ENCODE measurements at places on chromosomes 16 and 17.
A peak's percentile ranks its signal among the peaks of the same experiment; 100 is the strongest.

DNA sequence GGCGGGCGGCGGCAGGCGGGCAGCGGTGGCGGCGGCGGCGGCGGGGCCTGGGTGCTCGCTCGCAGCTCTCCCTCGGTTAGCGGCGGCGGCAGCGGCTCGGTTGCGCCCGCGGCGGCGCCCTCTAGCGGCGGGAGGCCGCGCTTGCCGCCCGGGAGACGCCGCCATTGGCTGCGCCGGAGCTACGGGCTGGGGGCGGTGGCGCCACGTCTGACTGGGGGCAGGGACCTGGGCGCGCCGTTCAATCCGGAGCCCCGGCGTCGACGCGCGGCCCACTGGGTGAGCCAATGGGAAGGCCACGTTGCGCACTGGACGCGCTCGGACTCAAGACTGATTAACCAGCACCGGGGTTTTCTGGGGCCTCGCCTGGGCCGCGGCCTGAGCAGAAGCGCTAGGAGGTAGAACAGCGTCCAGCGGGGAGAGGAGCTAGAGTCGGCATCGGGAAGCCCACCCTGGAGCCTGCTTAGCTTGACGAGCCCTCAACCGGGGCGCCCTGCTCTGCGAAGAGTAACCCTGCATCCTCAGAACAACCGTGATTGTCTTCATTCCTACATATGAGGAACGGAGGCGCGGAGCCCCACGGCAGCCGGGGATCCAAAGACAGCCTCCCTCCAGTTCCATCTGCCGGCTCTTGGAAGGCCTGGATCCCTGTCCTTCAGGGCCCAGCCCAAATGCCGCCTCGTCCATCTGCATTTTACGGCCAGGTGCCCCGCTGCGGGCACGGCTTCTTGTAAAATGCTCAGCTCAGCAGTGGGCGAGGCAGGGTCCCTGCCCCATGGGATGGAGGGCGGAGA lies at the start of gene ZC3H7A:
ZC3H7A (minus strand) TSS at position 93 of the 791 bp plus-strand sequence. CDS start 14,904 bp downstream, outside the sequence.
- DNase-seq = peak; percentile 99

- DNase-seq = no peak
Observed at GRCh38 chr16:22320572-22321339, 23.5 kb downstream of the POLR3E start.

GRCh38 chr17:21394265-21394664 lies 18.1 kb downstream of the KCNJ12 start:
- DNase-seq = no peak

GRCh38 chr17:35923609-35924114 lies 6.9 kb downstream of the RDM1 start:
- no peak for DNase-seq

- DNase-seq = no peak
Observed at GRCh38 chr17:67879662-67880061, 54.4 kb downstream of the BPTF start.

DNA sequence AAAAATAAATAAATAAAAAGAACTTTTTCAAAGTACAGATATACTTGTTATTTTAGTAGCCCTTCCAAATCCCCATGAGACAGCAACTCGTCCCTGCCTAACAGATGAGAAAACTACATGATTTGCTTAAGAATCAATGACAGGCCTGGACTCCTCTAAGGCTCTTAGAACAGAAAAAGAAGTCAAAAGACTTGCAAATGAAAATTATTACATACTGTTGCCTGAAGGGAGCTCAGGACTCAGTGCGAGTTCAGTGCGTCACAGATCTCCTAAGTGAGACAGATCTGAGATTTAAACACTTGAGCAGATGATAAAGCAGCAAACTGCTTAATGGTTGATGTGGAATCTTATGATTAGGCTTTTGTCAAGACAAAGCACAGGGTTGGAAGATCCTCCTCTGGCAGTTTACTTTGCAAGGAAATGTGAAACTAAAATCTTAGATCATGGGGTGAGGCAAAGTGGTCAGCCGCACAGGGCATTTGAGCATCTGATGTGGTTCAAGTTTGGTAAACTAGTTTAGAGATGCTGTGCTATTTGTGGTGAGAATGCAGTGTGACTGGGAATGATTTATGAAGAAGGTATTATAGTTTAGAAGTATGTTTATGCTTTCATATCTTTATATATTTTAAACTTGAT lies 138.1 kb downstream of the TRIM37 start:
- no peak for DNase-seq

DNA sequence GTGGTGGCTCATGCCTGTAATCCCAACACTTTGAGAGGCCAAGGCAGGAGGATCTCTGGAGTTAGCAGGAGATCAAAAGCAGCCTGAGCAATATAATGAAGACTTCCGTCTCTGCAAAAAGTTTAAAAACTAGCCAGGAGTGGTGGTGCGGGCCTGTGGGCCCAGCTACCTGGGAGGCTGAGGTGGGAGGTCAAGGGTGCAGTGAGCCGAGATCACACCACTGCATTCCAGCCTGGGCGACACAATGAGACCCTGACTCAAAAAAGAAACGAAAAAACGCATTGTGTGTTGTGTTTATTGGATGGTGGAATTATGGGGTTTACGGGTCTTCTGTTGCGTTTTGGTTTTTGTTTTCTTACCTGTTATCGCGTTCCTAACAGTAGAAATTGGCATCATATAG lies 863 bp upstream of the DDX19A start:
- no peak for DNase-seq

GRCh38 chr16:81997738-81998137 lies 13.5 kb downstream of the SDR42E1 start:
- no peak for DNase-seq

DNA sequence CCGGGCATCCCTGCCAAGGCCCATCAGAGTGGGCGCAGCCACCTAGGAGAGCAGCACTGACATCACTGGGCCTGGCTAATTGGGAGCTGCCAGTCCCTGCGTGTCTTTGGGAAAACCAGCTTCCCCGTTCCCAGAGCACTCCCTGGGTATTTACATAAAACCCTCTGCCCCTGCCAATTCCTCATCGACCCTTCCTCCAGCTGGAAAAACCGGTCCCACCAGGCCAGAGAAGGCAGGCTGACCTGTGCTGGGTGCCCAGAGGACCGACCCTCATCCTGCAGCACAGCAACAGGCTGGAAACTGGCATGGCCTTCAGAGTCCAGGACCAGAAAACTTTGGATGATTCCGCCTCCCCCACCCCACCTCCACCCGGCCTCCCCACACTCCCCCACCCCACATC lies 8.2 kb upstream of the FOXN1 start:
- no peak for DNase-seq

- no peak for DNase-seq
Observed at GRCh38 chr17:65058146-65058545, 1.6 kb upstream of the GNA13 start.

DNA sequence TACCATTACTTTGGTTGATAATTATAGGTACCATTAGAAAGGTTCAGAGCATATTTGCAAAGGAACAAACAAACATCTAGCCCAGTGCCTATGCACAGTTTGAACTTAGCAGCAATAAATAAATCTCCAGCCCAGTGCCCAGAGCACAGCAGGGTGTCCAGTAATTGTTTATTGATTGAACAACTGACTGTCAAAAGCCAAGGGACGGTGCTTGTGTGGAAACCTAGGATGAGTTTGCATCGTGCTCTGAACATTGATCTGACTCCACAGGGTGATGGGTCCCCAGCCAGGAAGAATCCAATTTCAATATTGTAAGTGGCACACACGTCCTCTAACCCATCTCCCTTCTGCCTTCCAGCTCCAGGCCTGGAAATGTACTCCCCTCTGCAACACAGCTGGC lies 625.5 kb upstream of the C16orf82 start:
- DNase-seq = no peak

DNA sequence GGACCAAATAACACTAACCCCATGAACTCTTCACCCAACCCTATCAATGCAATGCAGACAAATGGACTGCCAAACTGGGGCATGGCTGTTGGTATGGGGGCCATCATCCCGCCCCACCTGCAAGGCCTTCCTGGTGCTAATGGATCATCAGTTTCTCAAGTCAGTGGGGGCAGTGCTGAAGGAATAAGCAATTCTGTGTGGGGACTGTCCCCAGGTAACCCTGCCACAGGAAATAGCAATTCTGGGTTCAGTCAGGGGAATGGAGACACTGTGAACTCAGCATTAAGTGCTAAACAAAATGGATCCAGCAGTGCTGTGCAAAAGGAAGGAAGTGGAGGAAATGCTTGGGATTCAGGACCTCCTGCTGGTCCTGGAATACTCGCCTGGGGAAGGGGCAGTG lies 78.9 kb downstream of the TMC6 start:
- DNase-seq = no peak

DNA sequence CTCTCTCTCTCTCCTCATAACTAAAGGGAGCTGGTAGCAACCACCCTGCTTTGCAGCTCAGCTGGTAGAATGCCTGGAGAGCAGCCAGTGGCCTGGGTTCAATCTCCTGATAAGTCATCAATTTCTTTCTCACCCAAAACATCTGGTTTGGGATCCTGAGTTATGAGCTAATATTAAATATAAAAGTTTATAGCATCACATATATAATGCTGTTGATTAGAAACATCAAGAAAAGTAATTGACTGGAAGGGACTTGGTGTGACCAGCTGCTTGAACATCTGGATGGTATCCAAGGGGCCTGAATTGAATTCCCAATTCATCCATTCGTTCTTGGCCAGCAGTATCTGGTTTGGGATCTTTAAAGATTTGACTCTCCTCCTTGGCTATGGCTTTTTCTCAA lies 12.2 kb upstream of the ELAC2 start:
- no peak for DNase-seq

GRCh38 chr16:4351880-4352279 lies 759 bp upstream of the PAM16 start:
- DNase-seq = no peak

DNA sequence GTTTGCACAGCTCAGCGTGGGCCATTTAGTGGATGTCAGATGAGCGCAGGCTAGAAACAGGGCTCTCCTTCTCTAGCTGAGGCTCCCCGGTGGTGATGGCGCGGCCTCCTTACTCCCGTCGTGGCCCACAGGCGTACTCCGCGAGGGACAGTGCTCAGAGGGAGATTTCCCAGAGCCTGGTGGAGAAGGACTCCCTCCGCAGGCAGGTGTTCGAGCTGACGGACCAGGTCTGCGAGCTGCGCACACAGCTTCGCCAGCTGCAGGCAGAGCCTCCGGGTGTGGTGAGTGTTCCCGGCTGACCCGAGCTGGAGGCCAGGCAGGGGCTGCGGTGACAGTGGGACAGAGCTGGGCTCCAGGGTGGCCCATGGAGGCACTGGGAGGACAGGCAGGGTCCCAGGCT lies 21.4 kb downstream of the CARD14 start:
- DNase-seq = no peak

- peak; percentile 22 for DNase-seq
Observed at GRCh38 chr16:77169650-77170236, 21.2 kb upstream of the MON1B start.

- no peak for DNase-seq
Observed at GRCh38 chr17:81114351-81115093, 50.8 kb upstream of the PVALEF start.

GRCh38 chr17:81404558-81405165 lies 9.4 kb downstream of the BAHCC1 start:
- DNase-seq = no peak

DNA sequence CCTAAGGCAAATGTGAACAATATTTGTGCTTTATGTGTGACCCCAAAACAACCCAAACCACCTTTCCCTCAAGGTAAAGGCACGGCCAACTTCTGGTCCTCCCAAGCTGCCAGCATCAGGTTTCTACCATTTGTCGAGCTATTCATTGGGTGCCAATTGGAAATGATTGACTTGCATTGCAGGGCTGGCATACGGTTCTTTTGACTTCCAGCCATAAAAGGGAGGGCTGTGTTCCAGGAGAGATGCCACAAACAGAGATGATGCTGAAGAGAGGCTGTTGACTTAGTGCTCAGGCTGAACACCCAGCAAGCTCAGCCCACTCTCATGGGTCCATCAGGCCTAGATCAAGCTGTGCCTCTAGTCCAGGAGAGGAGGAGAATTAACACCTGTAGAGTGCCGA lies 252.4 kb downstream of the GRIN2A start:
- DNase-seq = peak; percentile 76

DNA sequence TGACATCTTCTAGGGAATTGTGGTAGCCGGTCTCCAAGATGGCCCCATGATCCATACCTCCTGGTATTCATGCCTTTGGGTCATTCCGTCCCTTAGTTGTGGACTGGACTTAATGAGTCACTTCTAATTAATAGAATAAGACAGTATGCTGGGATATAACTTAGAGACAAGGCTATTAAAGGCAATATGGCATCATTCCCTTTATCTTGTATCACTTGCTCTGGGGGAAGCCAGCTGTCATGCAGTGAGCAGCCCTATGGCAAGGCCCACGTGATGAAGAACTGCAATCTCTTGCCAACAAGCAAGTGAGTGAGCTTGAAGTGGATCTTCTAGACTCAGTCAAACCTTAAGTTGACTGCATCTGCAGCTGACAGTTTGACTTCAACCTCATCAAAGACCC lies 97.8 kb upstream of the MED13 start:
- DNase-seq = no peak

- no peak for DNase-seq
Observed at GRCh38 chr16:4494746-4495490, 18.7 kb downstream of the HMOX2 start.

DNA sequence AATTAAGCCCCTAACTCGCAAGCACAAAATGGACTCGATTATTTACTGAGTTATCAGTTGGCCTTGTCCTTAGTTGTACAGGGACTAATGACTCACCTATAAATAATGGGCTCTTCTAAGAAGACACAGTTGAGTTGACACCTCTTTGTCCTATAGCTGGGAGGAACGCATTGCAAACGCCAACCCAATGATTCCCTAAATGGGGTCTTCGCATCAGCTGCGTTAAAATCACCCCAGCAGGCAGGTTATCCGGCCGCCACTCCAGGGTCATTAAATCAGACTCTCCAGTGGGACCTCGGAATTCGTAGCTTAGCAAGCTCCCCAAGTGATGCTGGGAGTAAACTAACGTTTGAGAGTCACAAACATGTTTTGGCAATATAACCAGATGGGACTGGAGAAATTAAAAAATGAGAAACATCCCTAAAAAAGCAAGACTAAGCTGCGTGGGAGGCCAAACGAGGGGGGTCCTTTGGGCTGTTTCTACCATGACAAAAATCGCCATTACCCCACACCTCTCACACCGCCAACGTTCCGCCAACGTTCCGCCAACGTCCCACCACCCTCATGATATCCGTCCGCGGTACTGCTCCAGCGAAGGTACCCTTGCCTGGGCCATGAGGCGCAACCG lies 932 bp upstream of the NFE2L1 start:
- DNase-seq = no peak

DNA sequence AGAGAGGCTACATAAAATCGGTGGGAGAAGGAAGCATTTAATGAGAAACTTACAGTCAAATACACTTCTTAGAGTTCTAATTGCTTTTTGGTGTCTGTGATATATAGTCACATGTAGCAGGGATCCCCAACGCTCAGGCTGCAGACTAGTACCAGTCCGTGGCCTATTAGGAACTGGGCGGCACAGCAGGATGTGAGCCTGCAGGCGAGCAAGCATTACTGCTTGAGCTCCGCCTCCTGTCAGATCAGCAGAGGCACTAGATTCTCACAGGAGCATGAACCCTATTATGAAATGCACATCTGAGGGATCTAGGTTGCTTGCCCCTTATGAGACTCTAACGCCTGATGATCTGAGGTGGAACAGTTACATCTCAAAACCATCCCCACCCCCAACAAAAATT lies 158.5 kb downstream of the TANC2 start:
- no peak for DNase-seq

Data from Ammon's horn (tissue), 1 donor.